ENCODE measurements at places on chromosomes 3 and 15. TPM values are rescaled to one million over a fixed set of nuclear protein-coding genes. Genes with fewer than 3 reads are reported as not detected.
A peak's percentile ranks its signal among the peaks of the same experiment; 100 is the strongest.

GRCh38 chr3:46168583-46169345 is 39.3 kb downstream of the CCR1 start:
- DNase-seq: no peak

DNA sequence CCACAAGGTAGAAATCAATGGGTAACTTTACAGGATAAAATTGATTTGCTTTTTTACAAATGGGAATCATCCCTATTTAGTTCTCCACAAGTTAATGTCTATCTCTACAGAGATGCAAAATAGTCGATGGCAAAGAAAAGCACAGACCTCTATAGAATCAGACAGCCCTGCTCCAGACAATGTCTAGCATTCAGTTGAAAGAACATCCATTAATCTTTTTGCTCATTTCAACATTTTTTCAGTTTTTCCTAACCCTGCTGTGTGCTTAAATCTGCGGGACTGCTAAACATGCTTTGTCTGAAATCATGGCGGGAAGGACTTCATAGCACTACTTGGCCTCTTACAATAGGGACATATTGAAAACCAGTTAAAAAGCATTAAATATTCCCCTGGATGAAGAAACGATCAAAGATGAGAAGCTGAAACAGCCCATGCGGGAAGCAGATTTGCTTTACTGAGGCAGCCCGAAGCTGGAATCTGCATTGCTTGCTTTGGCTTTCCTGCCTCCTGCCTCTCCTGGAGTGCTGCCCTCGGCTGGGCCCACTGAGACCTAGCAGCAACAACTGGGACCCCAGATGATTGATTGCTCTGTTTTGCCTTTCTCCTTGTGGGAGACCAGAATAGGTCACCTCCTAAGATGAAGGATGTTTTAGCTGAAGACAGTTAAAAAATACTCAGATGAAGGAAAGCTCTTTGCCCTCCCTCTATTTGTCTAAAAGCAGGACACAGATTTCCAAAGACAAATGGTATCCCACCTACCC is 38.5 kb upstream of the RASGRP1 start:
- DNase-seq: no peak

DNA sequence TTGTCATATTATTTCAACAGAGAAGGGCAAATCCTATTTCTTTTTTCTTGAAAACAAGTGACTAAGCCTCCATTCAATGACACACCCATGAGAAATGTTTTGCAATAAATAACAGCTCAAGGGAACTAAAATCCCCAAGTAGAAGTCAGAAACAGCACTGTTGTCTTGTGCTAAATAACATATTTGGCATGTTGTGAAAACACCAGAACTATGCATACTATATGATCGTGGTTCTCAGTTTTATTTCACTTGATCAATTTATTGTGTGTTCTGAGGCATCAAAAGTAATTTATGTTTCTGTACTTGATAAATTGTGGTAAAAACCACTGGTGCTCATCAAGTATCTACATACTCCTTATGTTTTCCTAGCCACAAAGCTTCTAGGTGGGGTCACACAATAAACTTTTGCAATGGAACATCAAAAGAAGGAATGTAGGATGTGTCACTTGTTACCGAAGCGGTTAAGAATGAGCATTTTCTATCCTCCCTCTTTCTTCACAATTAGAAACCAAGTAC is 691.7 kb upstream of the CBLB start:
- no peak for DNase-seq

DNA sequence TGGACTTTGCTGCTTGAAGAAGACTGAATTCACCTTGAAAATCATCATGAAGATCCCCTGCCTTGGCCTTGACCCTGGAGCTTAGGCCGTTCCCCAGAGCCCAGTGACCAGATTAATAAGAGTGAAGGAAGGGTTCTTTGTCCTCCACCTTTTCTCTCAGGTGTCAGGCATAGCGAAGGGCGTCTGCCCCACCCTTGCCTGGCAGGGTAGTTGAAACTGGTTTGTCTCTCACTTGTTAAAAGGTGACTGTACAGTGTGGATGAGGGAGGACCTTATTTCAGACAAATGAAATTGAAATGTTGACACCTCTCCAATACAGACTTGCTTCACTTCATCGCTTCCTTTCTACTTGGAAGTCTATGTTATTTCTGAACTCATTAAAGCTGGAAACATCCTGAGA is 223.7 kb upstream of the BHLHE40 start:
- no peak for DNase-seq

DNA sequence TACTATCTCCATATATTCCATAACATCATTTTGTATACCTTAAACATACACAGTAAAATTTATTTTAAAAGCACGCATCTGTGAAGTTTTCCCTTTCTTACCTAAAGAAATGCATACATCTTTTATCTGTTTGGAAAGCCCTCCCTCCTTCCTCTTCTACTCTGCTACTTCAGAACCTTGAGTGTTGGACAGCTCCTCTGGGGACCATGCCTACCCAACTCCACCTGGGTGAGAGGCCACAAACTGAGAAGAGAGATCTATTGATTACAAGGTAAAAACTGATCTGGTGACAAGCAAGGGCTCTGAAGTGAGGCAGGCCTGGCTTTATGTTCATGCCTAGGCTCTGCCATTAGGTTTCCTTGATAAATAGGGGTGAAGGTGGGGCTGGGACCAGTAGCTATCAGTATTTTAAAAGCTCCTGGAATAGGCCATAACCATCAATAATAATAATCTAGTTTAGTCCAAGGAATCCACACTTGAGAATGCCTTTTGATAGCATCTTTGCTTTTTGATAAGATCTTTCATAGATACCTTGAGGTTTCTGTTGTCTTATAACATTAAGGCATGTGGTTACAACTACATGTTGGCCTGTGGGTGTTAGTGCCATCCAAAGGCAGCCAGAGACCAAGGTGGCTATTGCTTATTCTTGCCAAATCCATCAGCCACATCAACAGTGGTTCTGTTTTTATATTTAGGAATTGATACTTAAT is 148.8 kb downstream of the KCNMB2 start:
- no peak for DNase-seq

DNA sequence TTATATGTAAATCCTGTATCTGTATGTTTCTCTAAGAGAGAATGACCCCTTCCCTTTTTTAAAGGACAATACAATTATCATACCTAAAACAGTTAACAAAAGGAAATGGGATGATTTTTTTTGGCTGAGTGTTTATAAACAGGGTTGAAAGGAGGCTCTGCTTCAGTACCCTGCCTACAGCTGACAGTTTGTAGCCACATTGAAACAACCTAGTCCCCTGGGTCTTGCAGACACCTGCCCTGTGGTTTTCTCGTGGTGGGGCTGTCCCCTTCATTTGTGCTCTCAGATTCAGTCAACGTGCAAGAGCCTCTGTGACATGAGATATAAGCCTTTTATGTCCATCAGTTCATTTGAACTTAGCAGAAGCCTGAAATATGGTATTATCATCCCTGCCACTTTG is 2.3 kb upstream of the HMCES start:
- no peak for DNase-seq

DNA sequence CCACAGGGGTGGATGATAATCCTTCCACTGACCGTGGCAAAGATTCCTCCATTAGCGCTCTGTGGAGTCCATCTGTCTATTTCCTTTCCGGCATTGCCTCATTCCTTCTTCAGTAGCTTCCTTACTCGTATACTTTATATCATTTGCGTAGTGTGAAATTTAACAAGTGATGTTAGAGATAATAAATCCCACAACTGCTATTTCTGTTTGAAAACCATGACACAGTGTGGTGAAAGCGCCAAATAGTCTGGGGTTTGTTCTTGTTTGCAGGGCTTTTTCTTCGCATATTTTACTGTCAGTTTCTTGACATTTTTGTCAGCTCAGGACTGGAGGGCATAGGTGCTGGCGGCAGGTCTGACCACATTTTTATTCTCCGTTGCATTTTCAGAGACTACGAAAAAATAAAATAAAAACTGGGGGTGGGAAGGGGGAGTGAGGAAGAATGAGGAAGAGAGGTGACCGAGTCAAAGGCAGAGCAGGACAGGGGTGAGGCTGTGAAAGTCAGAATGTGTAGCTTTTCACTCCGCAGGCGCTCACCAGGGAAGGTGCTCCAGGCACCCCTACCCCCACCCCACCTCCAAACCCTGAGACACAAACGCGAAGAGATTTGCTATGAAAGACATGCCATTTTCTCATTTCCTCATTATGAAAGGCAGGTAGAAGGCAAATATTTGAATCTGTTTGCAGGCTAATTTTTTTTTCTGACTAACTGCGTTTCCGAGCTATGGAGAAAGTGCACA is 965.0 kb downstream of the MCTP2 start:
- no peak for DNase-seq

- no peak for DNase-seq
Observed at GRCh38 chr3:71069797-71070196, 513.7 kb downstream of the FOXP1 start.

- DNase-seq: no peak
Observed at GRCh38 chr3:8733332-8734094, at the start of gene CAV3. Gene CAV3, plus strand, starts transcription at chr3:8733802. Its CDS starts 75 bp downstream, at chr3:8733877.

- no peak for DNase-seq
Observed at GRCh38 chr3:129266651-129267050, 12.0 kb upstream of the HMCES start.

DNA sequence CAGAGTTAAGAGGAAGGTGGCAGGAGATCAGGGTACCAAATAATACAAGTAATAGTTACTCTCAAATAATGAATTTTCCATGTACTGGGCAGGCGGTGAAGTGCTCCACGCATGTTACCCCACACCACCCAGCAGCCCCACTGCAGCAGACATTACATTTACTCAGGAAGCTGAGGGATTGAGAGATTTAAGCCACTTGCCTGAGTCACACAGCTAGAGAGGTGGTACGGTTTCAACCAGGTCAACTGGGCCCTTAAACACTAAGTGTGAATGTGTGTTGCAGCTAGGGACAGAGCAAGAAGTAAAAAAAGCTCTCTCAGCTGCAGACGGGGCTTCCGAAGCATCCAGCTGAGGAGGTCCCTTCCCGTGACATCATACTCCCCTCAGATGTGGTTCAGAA is 91.3 kb downstream of the PRICKLE2 start:
- DNase-seq: no peak

GRCh38 chr3:24493746-24494617 is 668 bp downstream of the THRB start:
- DNase-seq: peak; percentile 10

DNA sequence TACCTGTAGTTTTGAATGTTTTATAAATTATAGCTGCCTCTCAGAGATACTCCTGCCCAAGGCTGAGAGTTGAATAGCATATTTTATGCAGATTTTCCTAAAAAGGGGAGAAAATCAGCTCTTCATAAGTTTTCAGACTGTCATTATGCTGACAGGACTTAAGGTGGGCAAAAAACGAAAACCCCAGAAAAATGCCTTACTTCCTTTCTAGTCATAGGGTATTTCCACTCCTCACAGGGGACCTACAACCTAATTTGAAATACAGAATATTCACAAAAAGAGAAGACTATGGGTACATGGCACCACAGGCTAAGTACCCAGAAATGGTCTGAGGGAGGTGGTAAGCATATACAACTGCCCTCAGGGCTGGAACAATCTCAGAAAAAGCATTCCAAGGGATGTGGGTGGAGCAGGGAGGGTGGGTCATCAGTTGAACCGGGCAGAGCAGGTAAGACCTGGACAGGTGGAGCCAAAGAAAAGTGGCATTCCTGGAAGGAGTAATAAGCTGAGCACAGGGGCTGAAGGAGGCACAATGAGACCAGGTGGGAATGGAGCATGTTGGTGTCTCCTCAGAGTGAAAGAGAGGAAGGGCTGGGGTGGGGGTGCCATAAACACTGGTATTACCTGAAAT is 10.6 kb upstream of the OXSR1 start:
- no peak for DNase-seq

Gene ANKRD34C
- total RNA-seq: not detected

Gene PP2D1
- total RNA-seq: not detected

Gene BCHE
- total RNA-seq: not detected

Gene NDN
- 1.9 TPM for total RNA-seq

Gene PROK2
- total RNA-seq: not detected

Gene ATP6V1A
- 122 TPM for total RNA-seq

Gene TMEM43
- total RNA-seq: 52.1 TPM

Data from G401 (cell line).